Common myeloid progenitor, CD34-positive (primary cell): ENCODE measurements at places on chromosomes 13 and 19.
A peak's percentile ranks its signal among the peaks of the same experiment; 100 is the strongest.

DNA sequence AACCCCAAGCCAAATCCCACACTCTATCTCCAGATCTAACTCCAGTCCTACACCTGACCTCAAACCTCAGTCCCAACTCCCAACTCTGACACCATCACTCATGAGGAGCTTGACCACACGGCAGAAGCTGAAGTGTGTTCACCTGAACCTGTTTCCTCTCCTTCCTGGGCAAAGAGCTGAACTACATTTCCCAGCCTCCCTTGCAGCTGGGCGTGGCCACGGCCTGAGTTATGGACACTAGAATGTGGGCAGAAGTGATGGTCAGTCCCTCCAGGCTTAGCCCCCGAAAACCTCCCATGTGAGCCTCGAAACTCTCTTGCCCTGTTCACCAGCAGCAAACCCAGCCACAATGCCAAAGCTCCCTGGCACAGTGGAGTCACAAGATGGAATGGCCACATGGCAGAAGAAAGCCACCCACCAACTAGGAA is 19.5 kb upstream of the MEIS3 start:
- DNase-seq: no peak

GRCh38 chr13:45356966-45357672 is 16.1 kb upstream of the TPT1 start:
- DNase-seq: peak; percentile 98

DNA sequence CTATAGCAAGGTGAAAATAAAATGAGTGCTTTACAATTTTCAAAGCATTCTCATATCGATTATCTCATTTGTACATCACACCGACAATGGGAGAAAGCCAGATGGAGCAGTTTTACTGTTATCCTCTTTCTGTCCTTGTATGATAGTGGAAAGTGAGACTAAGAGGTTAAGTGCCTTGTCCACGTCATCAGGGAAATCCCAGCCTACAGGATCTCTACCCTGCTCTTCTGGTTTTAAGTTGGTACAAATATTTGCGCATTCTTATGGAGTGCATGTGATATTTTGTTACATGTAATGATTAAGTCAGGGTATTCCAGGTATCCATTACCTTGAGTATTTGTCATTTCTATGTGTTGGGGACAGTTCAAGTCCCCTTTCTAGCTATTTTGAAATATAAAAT is 12.4 kb upstream of the ENOX1 start:
- no peak for DNase-seq

- DNase-seq: no peak
These were observed 9.6 kb downstream of the DGKH start for GRCh38 chr13:42057918-42058530.
